ENCODE measurements at places on chromosomes 1 and 21.

- DNase-seq: no peak
Observed at GRCh38 chr1:90902672-90903071, 119.2 kb downstream of the ZNF644 start.

GRCh38 chr1:230143534-230143933, 76.5 kb downstream of the GALNT2 start:
- no peak for DNase-seq

GRCh38 chr1:59541161-59541560, 244.3 kb downstream of the FGGY start:
- DNase-seq: no peak

DNA sequence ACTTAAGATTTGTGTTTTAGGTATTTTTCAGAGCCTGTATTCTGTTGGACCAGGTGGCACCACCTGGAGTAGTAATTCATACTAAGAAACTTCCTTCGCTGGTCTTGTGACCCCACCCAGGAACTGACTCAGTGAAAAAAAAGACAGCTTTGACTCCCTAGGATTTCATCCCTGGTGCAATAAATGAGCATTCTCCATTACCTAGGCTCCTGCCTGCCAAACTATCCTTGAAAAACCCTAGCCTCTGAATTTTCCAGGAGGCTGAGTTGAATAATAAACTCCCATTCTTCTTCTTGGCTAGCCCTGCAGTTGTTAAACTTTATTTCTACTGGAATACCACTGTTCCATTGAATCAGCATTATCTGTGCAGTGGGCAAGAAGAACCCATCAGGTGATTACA, 10.6 kb upstream of the RGS18 start:
- no peak for DNase-seq

GRCh38 chr1:32736812-32737791, 34.5 kb upstream of the SYNC start:
- DNase-seq: no peak

- DNase-seq: no peak
Observed at GRCh38 chr1:4894566-4894965, 240.2 kb downstream of the AJAP1 start.

- no peak for DNase-seq
Observed at GRCh38 chr1:223652436-223652941, 13.0 kb downstream of the CAPN8 start.

DNA sequence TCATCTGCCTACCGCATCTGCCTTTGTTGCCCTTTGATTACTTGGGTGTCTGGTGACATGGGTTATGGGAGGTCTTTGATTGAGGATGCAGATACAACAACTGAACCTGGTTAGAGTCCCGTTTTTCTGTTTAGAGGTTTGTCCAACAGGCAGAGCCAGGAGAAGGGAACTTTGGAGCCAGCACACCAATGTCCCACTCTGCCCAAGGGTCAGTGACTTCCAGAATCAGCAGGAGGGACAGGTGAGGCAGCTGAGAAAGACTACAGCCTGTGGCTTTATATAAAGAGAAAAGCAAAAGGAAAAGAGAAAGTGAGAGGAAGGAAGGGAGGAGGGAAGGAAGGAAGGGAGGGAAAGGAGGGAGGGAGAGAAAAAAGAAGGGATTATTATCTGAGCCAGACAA, 101.5 kb upstream of the ZNF644 start:
- no peak for DNase-seq

- no peak for DNase-seq
Observed at GRCh38 chr1:215958841-215959240, 391.7 kb downstream of the KCTD3 start.

GRCh38 chr1:47611992-47612391, 174.1 kb downstream of the FOXD2 start:
- no peak for DNase-seq

- peak; percentile 46 for DNase-seq
Observed at GRCh38 chr21:35963920-35964451, 96.3 kb downstream of the SETD4 start.

DNA sequence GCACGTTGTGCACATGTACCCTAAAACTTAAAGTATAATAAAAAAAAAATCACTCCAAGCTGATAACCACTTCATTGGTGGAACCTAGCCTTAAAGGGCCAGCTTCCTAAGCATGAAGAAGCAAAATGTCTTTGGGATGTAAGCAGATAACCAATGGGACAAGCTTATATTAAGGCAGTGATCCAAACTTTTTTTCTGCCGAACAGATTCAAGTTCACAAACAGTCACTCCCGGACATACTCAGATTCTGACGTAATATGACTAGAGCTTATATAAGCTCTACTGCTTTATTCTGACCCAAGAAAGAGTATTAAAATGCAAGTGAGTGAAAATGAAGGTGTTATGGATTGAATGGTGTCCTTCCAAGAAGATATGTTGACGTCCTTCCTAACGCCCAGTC, 44.9 kb upstream of the HIVEP3 start:
- DNase-seq: no peak

- no peak for DNase-seq
Observed at GRCh38 chr1:23408797-23409290, 15.7 kb downstream of the TCEA3 start.

- no peak for DNase-seq
Observed at GRCh38 chr21:44687671-44688070, 5.7 kb upstream of the KRTAP12-1 start.

GRCh38 chr1:177274687-177275211, 104.0 kb downstream of the BRINP2 start:
- no peak for DNase-seq

- peak; percentile 87 for DNase-seq
Observed at GRCh38 chr1:246689409-246690008, 34.7 kb upstream of the SCCPDH start.

DNA sequence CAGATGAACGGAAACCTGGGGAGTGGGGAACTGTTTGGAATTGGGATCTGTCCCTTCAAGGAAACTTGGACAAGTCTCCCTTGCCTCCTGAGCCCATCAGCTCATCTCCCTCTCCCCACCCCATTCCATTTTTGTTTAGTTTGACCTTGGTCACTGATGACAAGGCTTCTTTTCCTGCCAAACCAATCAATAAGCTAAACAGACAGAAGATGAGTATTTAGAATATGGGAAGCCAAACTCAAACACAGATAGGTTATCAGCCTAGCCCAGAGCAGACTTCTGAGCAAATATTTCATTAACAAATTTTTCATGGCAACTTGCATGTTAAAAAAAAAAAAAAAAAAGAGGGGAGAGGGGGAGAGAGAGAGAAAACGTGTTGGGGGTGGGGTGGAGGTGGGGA, 337.2 kb upstream of the PROX1 start:
- DNase-seq: no peak

DNA sequence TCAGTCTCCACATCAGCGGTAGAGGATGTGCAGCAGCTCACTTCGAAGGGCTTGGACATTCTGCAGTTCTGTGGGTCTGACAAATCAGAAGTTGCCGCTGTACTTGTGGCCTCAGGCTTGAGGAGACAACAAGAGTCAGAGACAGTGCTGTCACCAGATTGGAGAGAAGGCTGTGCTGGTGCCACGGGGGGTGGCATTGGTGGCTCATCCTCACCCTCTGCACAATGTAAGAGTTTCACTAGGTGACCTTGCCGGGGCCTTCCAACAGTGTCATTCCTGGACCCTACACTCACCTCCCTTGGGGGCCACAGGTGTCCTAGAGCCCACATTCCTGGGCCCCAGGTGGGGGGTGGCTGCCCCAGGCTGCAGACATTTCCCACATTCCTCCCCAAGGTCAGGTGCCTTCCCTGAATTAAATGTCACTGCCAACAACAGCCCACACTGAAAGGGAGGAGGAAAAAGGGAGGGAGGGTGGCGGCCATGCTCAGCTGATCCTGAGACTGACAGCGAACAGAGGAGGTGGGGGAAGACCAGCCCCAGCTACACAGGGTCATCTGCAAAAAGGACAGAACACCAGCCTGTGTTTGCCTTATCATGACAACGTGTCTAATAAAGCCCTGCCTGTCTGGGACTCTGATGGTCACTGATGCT, 46.4 kb downstream of the TMCC2 start:
- no peak for DNase-seq

GRCh38 chr21:38258521-38259485, 2.0 kb downstream of the KCNJ15 start:
- no peak for DNase-seq

DNA sequence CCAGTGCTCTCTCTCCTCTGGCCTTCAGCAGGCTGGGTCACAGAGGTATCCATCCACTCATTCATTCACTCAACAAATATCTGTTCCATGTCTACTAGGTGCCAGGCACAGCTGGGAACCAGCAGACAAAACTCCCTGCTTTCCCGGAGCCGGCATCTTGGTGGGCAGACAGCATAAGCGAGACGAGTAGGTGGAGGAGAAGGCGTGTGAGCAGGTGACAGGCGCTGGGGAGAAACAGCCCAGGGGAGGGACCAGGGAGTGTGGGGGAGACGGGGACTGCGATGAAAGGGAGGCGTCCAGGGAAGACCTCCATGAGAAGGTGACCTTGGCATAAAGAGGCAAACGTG, 11.0 kb upstream of the KCNAB2 start:
- DNase-seq: no peak

GRCh38 chr21:22754746-22755145, 1756.5 kb downstream of the NCAM2 start:
- no peak for DNase-seq

- no peak for DNase-seq
Observed at GRCh38 chr1:20725189-20726117, 7.0 kb downstream of the SH2D5 start.

DNA sequence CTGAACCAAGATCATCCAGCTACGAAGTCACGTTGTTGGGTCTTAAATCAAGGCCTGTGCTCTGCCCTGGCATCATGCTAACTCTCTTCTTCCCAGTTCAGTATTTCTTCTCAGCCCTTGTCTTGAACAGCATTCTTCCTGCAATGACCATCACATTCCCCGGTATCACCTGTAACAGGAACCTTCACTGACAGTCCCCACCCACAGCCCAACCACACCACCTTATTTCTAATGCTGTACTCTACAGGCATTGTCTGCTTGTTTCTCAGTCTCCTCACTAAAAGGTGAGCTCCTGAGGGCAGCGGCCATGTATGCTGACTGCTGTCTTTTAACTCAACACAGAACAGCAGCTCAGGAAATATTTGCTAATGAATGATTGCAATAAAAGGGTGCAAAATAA, 54.0 kb downstream of the DAB1 start:
- no peak for DNase-seq
